ENCODE measurements at places on chromosomes 11 and 22. TPM values are rescaled to one million over a fixed set of nuclear protein-coding genes. Genes with fewer than 3 reads are reported as not detected.

LARGE2 gene
- 3.9 TPM for polyA plus RNA-seq

SYVN1 gene
- polyA plus RNA-seq, result 58.5 TPM

MIAT gene
- polyA plus RNA-seq, result 7.0 TPM

PRG2 gene
- not detected for polyA plus RNA-seq

ZDHHC8 gene
- 109 TPM for polyA plus RNA-seq

MS4A7 gene
- 38.1 TPM for polyA plus RNA-seq

TP53I11 gene
- polyA plus RNA-seq, result 13.3 TPM

SLC35E4 gene
- polyA plus RNA-seq, result 2.0 TPM

COMT gene
- 65.5 TPM for polyA plus RNA-seq

SSTR3 gene
- 1.0 TPM for polyA plus RNA-seq

OR5A1 gene
- not detected for polyA plus RNA-seq

XKR3 gene
- polyA plus RNA-seq, result 0.16 TPM

RIMBP3B gene
- not detected for polyA plus RNA-seq

PANX3 gene
- not detected for polyA plus RNA-seq

INSC gene
- polyA plus RNA-seq, result 1.4 TPM

P2RY2 gene
- polyA plus RNA-seq, result 2.2 TPM

CECR2 gene
- 0.20 TPM for polyA plus RNA-seq

MUC5AC gene
- polyA plus RNA-seq, result not detected

CNTN5 gene
- not detected for polyA plus RNA-seq

RFPL3 gene
- not detected for polyA plus RNA-seq

CLMP gene
- 36.6 TPM for polyA plus RNA-seq

MRGPRF gene
- 5.1 TPM for polyA plus RNA-seq

NAALAD2 gene
- polyA plus RNA-seq, result 11.8 TPM

All from adrenal gland (tissue), 19 donors.